ENCODE measurements at places on chromosomes 11 and 22. TPM values are rescaled to one million over a fixed set of nuclear protein-coding genes. Genes with fewer than 3 reads are reported as not detected.

C11orf65 gene
- 1.2 TPM for total RNA-seq

DDTL gene
- 2.3 TPM for total RNA-seq

NXPE2 gene
- total RNA-seq: not detected

DNA sequence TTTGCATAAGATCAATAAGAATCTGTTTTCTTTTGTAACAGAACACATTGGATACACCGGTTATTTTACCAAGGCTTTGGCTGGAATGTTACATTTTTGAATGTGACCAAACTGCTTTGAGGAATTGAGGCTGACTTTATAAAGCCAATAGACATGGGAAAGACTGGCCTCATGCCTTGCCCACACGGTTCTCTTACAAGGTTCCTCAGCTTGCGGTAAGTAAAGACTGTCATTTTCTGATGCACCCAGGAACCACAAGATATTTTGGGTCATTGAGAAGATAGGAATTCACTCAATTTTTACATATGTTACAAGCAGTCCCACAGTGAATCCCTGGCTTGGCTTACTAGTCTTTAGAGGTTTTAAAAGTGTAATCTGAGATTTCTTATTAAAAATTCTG, 23.9 kb downstream of the OR10A6 start:
- no peaks in the 10 kb centered on the region for H3K36me3 ChIP-seq
- H3K27me3 ChIP-seq: peaks cover 16% of the 10 kb centered on the region
- no peak for DNase-seq
- H3K4me3 ChIP-seq: no peak overlapping the region

GRCh38 chr11:13782390-13783075, 114.1 kb downstream of the FAR1 start:
- DNase-seq: no peak
- no peaks in the 10 kb centered on the region for H3K36me3 ChIP-seq
- no peaks in the 10 kb centered on the region for H3K4me1 ChIP-seq
- no peak overlapping the region for H3K27ac ChIP-seq
- H3K27me3 ChIP-seq: peaks cover 2% of the 10 kb centered on the region

Data from activated CD4-positive, alpha-beta memory T cell treated with anti-CD3 and anti-CD28 coated beads, Interleukin-2, amount 10 ng/mL, durations not matched to agents 7 days and 5 days (primary cell).